ENCODE measurements at places on chromosomes 4 and X.

- no peak for DNase-seq
Observed at GRCh38 chr4:25976780-25977179, 62.8 kb downstream of the SMIM20 start.

- no peak for DNase-seq
Observed at GRCh38 chr4:75786938-75787337, 62.6 kb downstream of the USO1 start.

DNA sequence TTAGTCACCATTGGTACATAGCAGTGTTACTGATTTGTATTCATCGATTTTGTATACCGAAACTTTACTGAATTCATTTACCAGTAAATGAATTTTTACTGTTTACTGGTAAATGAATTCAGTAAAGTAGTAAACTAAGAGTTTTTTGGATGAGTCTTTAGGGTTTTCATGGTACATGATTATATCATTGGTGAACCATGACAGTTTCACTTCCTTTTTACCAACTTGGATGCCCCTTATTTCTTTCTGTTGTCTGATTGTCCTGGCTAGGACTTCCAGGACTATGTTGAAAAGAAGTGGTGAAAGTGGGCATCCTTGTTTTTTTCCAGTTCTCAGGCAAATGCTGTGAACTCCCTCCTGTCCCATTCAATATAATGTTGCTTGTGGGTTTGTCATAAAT lies 494.9 kb downstream of the GALNTL6 start:
- DNase-seq = no peak

GRCh38 chr4:94488670-94489069 lies 36.9 kb downstream of the PDLIM5 start:
- no peak for DNase-seq

GRCh38 chr4:76688619-76689144 lies 209.3 kb downstream of the SOWAHB start:
- DNase-seq = no peak

DNA sequence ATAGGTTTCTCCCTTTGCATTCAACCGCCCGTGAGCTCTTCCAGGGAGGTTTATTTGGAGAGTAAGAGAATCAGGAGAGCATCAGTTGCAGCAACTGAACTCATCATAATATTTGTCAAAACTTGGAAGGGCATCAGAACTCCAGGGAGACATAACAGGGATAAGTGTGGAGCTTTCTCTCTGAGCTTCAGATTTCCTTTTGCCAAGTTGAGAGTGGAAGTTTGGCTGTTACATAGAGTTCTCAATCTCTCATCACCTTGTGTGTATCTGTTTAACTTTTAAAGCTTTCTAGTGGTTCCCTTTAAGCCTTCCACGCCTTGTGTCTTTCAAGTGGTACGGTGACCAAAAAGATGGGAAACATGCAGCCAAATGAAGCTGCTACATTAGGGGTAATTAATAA lies 18.8 kb downstream of the BMP3 start:
- no peak for DNase-seq

GRCh38 chr4:18858229-18858922 lies 836.8 kb upstream of the LCORL start:
- no peak for DNase-seq

GRCh38 chr4:7793186-7793585 lies 146.5 kb downstream of the AFAP1 start:
- DNase-seq = no peak

DNA sequence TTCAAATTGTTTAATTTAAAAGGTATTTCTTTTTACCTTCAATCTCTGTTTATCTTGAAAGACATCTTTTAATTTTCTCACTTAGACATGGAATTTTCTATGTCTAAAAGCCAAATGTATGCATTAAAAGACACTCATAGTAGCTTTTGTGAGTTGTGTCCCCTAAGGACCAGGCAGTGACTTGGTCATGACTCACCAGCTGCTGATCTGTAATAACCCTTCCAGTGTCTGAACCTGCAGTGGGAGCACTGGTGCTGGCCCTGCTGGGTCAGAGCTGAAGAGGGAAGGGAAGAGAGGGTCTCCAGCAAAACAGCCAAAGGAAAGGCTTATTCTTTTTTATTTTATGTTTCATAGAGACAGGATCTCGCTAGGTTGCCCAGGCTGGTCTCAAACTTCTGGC lies 31.1 kb upstream of the SH3D19 start:
- DNase-seq = no peak

GRCh38 chrX:147699061-147699460 lies 212.7 kb upstream of the FMR1 start:
- no peak for DNase-seq

DNA sequence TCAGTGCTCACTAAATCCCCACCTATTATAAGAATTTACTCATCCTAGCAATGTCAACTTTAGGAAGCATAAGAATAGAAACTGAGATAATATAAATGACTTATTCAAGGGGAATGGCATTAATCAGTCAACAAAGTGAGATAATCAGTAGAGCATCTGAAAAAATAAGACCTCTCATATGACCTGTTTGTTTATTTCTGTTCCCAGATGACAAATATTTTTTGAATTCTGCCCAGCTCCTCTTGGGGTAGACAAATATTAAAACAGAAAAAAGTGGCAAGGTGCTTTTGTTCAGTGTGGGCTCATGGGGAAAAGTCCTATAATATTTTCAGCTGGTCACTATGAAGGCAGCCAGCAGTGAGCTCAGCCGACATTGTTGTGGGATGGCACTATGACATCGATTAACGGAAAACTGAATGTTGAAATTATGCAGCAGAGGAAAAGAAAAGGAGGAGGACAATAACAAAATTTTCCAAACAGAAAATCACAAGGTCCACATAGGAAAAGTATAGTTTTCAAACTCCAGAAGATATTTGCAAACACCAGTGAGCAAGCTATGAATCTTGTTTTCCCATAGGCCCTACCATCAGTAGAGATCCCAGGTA lies 109.6 kb downstream of the ANXA3 start:
- no peak for DNase-seq

DNA sequence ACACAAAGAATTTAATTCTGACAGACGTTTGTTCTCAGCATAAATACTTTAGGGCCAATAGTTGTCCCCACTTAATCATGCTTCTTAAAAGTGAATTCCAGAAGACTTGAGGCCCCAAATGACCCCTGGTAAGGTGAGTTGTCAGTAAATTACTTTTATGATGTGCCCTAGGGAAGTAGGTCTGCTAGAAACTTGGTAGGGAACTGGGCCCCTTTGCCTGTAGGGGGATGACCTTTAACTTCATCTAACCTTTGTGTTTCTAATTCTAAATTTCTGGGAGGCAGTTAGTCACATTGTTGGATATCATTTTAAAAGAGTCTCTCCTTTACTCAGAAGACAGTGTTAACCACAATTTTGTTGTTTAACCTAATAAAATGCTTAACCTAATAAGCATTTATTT lies 28.8 kb downstream of the HHIP start:
- DNase-seq = no peak

GRCh38 chr4:56821381-56822243 lies at the start of gene SPINK2:
SPINK2 (minus strand) TSS chr4:56821701; CDS start chr4:56821662, 39 bp downstream.
- peak; percentile 69 for DNase-seq

- no peak for DNase-seq
Observed at GRCh38 chrX:39819921-39820849, 277.6 kb downstream of the BCOR start.

DNA sequence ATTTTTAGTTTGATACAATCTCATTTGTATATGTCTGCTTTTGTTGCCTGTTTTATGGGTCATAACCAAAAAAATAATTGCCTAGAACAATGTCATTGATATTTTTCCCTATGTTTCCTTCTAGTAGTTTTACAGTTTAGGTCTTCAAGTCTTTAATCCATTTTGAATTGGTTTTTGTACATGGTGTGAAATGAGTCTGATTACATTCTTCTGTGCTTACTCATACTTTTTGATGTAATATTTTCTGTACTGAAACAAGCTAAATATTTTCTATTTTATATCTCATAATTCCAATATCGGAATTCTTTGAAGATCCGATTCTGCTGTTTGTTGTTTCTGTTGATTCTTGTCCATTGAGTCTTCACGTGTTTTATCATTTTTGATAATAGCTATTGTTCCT lies 10.6 kb downstream of the TMEM156 start:
- DNase-seq = no peak

DNA sequence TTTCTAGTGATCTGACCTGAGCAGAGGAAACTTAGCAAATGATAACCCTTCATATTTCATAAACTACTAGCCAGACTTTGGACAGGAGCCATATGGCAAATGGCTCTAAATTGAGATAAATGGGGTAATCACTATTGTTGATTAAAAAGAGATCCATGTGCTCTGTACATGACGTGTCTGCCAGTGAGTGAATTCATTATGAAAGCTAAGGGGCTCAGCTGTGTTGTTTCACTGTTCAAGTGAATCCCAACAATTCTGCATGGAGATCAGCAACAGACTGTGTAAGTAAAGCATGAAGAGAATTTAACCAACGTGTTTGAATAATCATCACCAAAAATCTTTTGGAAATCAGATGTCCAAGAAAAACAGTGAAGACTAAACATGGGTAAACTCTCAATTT lies 9.5 kb upstream of the QRFPR start:
- DNase-seq = no peak

GRCh38 chrX:68978655-68979054 lies 149.8 kb downstream of the EFNB1 start:
- no peak for DNase-seq

GRCh38 chr4:146450524-146450923 lies 71.2 kb downstream of the SLC10A7 start:
- DNase-seq = no peak

DNA sequence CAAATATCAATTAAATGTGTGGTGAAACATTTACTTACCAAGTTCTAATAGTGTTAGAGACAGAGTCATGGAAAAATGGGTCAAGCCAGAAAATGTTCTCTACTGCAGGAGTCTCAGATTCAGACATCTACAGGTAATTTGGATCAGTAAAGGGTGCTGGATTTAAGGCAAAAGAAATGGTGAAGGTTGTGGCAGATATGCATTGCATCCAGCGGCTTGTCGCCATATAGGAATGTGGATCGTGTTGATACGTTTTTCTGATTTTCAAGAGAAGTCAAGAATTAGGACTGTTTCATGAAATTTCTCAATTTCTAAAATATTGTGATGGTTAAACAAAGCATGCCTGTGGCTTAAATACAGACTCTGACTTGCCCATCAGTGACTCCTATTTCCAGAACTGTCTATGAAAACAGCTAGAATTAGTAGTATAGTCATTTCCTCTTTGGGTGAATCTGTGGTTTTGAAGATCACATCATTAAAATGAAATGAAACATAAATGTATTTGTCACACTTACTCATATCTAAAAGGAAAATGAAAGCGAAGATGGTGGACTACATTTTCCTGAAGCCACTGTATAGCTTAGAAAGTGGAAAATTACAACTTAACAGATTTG lies 110.1 kb upstream of the VEGFC start:
- DNase-seq = no peak

- no peak for DNase-seq
Observed at GRCh38 chrX:1754077-1754476, 139.2 kb downstream of the ASMT start.

- no peak for DNase-seq
Observed at GRCh38 chrX:136376713-136377112, 76.0 kb downstream of the ADGRG4 start.

GRCh38 chrX:8432396-8432795 lies 32.2 kb upstream of the VCX3B start:
- DNase-seq = no peak

DNA sequence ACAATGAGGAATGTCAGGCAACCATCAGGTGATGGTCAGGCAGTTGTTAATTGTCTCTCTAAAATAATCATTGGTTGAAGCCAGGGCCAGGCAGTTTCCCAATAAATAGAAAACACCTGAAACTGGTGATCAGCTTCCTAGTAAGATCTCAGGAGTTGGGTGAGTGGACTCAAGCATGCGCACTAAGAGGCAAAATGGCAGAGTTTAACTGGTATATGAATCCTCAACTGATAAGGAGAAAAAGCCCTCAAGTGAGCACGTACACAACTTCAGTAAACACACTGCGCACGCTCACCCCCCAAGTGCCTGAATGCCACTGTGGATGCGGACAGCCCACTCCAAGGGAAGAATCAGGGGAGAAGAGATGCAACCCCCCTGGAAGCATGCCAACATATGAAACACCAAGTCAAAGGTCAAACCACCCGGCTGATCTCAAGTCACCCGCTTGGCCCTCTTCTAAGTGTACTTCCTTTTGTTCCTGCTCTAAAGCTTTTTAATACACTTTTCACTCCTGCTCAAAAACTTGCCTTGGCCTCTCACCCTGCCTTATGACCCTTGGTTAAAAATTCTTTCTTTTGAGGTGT lies 39.9 kb downstream of the LNX1 start:
- DNase-seq = no peak

DNA sequence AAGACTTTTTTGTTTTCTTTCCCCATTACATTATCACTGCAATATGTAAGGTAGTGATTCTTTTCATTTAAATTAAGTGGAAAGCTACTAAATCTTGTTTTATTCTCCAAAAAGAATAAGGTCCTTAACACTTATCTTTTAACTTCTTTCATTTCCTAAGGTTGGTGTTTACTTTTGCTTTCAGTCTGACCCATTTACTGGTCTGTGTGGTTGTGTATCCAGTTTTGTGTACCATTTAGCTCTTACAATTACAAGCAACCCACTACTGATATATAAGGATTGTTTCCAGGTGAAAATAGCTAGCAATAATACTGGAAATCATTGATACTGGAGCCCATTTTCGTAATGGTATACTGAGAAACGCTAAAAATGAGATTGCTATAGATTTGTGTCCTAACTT lies 123.1 kb upstream of the CXorf66 start:
- no peak for DNase-seq

DNA sequence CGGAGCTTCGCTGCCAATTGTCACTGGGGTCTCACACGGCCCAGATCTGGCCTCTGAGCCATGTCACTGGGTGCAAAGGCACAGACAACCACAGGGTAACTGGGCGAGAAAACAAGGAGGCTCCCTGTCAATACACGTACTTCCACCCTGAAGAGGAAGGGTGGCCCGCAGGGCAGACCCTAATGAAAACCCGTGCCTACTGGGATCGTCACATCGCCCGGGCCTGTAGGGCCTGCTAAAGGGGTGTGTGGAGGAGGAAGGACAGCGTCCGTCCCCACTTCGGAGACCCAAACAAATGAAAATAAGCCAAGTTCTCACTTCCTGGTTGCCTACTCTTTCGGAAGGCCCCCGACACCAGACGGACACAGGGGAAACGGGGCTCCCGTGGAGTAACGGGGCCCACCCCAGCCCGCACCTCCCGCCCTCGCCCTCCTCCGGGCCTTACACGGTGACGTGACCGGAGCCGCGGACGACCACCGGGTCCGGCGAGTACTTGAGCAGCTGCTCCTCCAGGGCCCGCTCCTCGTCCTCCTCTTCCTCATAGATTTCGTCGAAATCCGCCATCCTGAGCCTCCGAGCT lies 578 bp downstream of the CHIC2 start:
- peak; percentile 6 for DNase-seq

- no peak for DNase-seq
Observed at GRCh38 chr4:113659127-113659526, 102.4 kb downstream of the CAMK2D start.

GRCh38 chr4:74329307-74329706 lies 21.0 kb downstream of the EPGN start:
- DNase-seq = no peak

- no peak for DNase-seq
Observed at GRCh38 chr4:42331914-42332368, 65.3 kb upstream of the SHISA3 start.
